ENCODE measurements at places on chromosomes 6 and 20.

DNA sequence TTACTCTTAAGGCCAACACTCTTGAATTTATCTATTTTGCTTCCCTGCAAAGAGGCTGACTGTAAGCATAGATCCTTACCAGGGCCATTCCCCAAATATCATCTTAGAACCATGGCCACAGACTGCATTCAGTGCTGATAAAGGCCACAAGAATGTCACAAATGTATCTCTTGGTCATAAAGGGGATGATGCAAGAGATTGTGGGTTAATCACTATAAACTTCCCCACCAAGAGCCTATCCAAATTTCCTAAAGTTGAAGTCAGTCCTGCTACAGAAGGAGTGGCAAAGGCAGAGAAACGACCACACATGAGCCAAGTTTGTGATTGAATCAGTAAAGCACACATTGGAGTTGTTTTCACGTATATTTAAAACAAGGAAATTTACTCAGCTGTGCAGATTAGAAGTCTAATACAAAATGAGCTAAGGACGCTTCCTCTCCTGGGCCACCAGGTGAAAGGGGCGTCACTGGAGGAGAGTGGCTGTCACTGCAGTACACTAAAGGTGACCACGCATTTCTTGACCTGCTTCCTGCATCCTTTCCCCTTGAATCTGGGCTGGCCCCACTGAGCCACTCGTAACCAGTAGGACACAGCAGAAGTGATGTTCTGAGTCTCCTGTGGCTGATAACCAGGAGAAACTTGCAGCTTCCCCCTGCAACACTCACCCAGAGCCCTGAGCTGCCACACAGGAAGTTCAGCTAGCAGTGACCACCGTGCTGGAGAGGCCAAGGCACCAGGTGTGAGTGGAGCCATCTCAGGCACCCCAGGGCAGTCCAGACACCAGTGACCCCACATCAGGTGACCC, 181.9 kb downstream of the SYNDIG1 start:
- H3K27me3 ChIP-seq, result no peaks in the 10 kb centered on the region
- H3K36me3 ChIP-seq, result no peaks in the 10 kb centered on the region
- H3K27ac ChIP-seq, result no peak overlapping the region
- no peaks in the 10 kb centered on the region for H3K4me1 ChIP-seq
- no peak for DNase-seq

DNA sequence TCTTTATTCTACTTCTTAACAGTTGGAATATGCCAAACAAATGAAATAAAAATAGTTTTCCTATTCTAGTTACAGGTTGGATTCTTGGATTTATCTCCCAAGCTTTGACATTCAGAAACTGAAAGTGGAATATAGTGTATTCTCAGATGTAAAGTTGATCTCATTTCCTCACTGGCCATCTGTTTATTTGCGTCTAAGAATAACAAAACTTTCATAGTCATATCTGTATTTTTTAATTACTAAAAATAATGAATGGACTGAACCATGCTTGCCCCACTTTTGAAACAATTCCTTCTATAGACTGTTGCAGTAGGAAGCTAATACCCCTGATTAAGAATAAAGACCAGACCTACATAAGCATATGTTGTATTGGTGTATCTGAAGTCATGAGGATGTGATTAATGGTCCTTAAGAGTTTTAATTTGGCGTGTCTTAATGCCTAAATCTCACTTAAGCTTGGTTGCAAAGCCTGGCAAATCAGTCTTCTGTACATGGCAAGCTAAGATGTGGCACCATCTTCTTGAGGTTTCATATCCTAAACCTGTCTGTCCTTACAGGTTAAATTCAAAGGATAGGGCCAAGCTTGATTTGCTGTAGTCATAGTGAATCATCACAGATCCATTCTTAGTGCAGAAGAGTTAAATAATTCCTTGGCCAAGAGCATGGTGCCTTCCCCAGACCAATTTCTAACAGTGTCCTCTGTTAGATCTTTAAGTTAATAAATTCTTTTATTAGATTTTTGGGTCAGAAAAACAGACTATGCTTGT, 58.9 kb downstream of the FOXO3 start:
- no peaks in the 10 kb centered on the region for H3K27me3 ChIP-seq
- no peak overlapping the region for H3K4me3 ChIP-seq
- no peaks in the 10 kb centered on the region for H3K36me3 ChIP-seq
- H3K4me1 ChIP-seq, result peaks cover 87% of the 10 kb centered on the region
- no peak for DNase-seq
- H3K27ac ChIP-seq, result no peak overlapping the region

DNA sequence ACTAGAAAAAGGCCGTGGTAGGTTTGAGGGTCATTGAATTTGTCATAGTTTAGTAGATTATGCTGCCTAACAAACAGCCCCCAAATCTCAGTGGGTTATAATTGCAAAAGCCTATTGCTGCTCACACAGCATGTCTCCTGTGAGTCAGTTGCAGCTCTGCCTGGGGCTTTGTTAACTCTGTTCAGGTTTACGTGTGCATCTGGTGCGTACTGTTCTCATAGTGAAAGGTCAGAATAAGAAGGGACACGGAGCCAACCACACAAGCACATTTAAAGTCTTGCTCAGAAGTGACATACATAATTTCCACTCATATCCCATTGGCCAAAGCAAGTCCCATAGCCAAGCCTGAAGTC, 48.1 kb upstream of the BMP2 start:
- no peak for DNase-seq
- no peak overlapping the region for H3K27ac ChIP-seq
- H3K4me3 ChIP-seq, result no peak overlapping the region
- no peaks in the 10 kb centered on the region for H3K4me1 ChIP-seq
- no peaks in the 10 kb centered on the region for H3K36me3 ChIP-seq

GRCh38 chr20:36599912-36600345, 5.7 kb upstream of the RAB5IF start:
- H3K27me3 ChIP-seq, result no peaks in the 10 kb centered on the region
- no peak overlapping the region for H3K4me3 ChIP-seq
- peaks cover 3% of the 10 kb centered on the region for H3K4me1 ChIP-seq
- no peaks in the 10 kb centered on the region for H3K36me3 ChIP-seq
- DNase-seq, result no peak

Data from suprapubic skin (tissue), 4 donors.